ENCODE measurements at places on chromosomes 7 and 10.

- DNase-seq: no peak
Observed at GRCh38 chr10:132257271-132257670, 50.5 kb downstream of the STK32C start.

- no peak for DNase-seq
Observed at GRCh38 chr7:99453105-99453504, 12.9 kb downstream of the ATP5MF start.

DNA sequence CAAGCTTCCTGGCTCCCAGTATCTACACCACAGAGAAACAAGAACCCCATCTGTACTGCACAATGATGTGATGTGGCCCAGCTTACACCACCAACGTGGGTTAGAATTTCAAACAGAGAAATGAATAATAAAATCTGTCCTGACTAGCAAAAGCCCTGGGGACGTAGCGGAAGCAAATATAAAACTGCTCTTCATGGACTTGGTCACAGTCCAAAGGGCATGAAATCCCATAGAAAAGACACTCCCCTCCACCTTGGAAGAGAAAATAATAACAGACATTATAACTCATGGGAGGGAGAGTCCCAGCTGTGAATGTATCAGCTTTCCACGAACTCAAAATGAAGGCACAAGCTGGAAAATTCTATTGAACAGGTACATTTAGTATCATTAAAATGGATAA lies 205.3 kb upstream of the GALNT17 start:
- no peak for DNase-seq

- no peak for DNase-seq
Observed at GRCh38 chr10:125407000-125407502, 246.7 kb upstream of the CTBP2 start.

DNA sequence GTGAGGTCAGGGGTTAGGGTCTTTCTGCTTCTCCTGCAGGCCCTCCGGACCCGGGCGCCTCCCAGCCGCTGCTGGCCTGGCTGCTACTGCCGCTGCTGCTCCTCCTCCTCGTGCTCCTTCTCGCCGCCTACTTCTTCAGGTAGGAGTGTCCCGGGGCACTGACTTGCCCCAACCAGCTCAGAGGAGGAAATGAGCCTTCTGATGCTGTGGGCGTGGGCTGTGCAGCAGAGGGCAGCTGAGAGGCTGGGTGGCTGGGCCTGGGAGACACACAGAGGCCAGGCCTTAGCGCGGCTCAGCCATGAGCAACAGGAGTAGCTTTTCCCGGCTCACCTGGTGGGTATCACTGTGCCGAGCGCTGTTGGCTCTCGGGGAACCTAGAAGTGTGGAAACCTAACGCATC lies 78.9 kb downstream of the MKI67 start:
- no peak for DNase-seq

DNA sequence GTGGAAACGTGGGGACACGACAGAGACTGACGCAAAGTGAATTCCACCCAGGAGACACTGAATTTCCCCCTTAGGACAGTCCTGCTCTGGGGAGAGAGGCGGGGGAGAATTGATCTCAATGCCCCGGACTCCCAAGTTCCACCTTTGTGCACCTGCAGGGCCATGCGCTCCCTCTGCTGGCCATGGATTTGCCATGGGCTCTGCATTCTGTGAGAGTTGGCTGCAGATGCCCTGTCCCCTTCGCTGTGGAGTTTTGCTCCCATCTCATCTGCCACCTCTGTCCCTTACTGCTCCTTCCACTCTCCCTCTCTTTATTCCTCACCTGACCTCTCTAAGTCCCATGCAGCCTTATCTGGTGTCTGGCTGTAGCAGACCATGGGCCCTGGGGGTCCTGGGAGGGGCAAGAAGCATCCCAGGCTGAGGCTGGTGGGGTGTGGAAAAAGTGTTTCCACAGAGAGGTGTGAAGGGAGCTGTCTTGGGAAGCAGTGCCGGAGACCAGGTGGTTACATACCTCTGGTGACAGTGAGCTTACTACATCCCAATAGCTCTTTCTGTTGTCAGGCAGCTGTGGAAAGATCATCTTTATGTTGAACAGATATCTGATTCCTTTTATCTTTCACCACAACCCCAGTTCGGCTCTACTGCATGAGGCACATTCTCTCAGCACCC lies 14.3 kb downstream of the GHRHR start:
- no peak for DNase-seq

DNA sequence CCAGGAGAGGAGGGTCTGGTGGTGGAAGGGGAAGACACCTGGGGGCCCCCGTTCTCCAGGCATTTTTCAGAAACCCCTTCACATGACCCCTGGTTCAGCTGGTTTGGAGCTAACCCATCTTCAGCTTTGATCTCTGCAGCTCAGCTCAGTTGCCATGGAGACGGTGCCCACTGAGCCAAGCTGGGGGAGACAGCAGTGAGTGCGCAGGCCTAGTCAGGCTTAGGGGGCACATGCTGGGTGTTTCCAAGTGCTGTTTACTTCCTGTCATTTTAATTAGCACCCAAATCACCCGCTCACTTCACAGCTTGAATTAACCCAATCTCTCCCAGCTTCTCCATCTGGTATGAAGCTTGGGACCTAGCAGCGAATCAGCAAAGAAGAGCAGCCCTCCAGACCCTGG lies 9.0 kb downstream of the SPOCK2 start:
- DNase-seq: no peak

DNA sequence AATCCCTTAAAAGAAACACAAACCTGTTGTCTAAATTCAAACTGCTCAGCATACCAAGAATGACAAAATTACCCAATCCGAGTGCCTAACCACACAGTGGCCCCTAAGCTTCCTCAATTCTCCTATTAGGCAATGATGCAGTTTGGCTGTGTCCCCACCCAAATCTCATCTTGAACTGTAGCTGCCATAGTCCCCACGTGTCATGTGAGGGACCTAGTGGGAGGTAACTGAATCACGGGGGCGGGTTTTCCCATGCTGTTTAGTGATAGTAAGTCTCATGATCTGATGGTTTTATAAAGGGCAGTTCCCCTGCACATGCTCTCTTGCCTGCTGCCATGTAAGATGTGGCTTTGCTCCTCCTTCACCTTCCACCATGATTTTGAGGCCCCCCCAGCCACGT lies 21.9 kb downstream of the PSAP start:
- no peak for DNase-seq

- DNase-seq: no peak
Observed at GRCh38 chr7:115965236-115965635, 65.3 kb downstream of the TFEC start.

DNA sequence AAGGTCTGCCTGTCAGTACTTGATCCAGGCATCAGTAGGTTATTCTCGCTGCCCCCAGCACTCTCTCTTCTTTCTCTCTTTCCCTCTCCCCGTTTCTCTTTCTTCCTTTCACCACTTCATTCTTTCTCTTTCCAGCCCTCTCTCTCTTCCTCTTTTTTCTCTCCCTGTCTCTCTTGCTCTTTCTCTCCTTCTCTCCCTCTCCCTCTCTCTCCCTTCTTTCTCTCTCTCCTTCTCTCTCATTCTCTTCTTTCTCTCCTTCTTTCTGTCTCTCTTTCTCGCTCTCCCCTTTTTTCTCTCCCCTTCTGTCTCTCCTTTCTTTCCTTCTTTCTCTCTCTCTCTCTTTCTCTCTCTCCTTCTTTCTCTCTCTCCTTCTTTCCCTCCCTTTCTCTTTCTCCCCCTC lies 7.5 kb upstream of the DRGX start:
- DNase-seq: no peak

GRCh38 chr7:151729521-151729921 lies 147.4 kb downstream of the PRKAG2 start:
- no peak for DNase-seq

DNA sequence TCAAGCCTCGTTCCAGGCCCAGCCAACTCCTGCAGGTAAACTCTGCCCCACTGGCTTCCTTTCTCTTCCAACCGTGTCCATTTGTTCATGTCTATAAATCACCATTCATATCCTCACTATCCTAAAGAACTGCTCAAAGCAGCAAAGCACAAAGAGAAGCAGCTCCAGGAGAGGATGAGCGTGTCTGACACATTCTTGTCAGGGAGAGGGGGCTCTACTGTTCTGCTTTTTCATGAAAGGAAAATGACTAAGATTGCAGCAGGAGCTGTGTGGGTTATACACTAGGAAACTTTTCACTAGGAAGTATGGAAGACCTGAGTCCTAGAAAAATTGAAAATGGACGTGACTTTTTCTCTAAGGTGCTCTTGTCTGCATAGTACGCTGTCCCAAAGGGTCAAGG lies 16.7 kb downstream of the AGFG2 start:
- no peak for DNase-seq

GRCh38 chr7:93159490-93159889 lies 11.3 kb upstream of the SAMD9L start:
- no peak for DNase-seq

DNA sequence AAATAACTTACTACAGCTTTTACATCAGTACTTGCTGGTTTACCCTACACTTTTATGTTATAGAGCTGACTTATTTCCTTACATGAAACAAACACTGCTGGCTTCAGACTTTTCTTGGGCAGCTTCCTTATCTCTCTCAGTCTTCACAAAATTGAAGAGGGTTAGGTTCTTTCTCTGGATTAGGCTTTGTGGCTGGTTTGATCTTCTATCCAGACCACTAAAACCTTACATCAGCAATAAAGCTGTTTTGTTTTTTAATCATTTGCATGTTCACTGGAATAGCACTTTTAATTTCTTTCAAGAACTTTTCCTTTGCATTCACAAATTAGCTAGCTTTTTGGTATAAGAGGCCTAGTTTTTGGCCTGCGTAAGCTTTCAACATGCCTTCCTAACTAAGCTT lies 218.7 kb downstream of the LRRTM3 start:
- no peak for DNase-seq

GRCh38 chr10:43252166-43252782 lies 14.6 kb downstream of the RASGEF1A start:
- no peak for DNase-seq

DNA sequence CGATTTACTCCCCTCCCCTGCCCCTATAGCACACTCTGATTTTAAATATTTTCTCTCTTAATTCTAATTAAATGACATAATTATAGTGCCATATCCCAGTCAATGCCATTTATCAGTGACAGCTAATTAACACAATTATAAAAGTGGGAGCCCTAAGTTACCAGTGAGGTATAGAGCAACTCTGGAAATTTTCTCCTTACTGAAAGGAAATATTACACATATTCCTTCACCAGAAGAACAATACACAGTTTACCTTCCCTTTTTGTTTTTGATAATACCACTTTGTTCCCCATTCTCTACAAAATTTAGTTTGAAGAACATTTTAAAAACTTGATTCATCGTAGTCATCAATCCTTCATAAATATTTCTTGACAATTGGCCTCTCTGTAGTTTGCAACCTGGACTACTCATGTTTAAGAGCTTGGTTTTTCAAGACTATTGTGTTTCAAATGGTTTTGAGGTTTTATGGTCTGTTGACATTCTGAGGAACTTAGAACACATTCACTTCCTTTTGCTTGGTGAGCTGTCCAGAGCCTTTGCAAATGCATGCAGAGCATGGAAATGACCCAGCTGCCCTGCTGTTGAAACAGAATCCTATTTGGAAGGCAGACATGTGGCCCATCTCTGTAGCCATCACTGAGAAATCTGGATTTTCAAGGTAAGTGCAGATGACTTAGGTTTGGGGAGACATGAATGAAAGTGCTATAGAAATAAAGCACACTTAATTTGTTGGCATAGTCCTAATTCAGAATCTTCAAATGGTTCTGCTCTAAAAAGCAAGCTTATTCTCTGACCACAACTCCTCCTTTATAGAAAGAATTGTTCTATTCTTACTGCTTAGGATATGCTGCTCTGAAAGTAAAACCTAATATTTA lies at the start of gene GPR141:
Gene GPR141, plus strand, starts transcription at position 521 of the 875 bp plus-strand sequence. CDS start 56,628 bp downstream, outside the sequence.
- no peak for DNase-seq

- DNase-seq: no peak
Observed at GRCh38 chr10:15603446-15604011, 116.2 kb downstream of the ITGA8 start.

GRCh38 chr7:151016942-151017341 lies 7.4 kb downstream of the ATG9B start:
- DNase-seq: no peak

DNA sequence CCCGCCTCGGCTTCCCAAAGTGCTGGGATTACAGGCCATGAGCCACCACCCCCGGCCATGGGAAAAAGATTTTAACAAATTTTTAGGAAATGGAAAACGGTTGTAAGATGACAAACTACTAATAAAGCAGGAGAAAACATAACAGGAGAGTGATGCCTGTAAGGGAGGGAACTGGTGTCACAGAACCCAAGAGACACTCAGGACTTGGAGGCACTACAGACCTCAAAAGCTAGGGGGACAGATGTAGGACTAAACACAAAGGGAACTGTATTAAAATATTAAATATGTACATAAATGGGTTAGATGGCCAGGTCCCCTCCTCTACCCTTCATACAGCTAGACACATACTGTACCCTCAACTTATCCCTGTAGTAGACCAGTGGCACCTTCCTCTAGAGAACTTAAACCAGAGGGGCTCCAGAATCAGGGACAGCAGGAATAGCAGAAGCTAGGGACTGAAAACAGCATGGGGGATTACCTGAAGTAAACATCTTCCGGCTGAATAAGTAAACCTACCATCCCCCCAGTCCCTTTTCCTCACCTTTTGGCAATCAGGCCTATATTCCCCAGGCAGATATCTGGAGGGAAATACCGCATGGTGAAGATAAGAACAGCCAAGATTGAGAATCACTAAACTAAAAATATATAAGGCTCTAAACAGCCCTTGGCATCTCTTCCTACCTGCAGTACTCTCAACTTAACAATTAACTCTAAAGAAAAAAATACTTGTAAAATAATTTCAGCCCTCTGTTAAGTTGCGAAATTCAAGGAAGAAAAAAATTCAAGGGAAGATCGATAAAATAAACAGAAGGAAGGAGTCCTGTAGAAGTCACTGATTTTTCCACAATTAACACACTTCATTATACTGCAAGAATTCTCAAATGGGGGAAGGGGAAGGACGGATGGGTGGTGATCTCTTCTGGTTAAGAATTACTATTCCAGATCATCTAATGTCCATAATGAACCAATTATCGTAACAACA lies 15.5 kb downstream of the TM9SF3 start:
- no peak for DNase-seq

- no peak for DNase-seq
Observed at GRCh38 chr10:74049955-74050354, 52.0 kb downstream of the VCL start.

GRCh38 chr10:124561206-124561605 lies 99.6 kb downstream of the LHPP start:
- no peak for DNase-seq

- no peak for DNase-seq
Observed at GRCh38 chr7:134782121-134782623, 2.7 kb downstream of the CALD1 start.

DNA sequence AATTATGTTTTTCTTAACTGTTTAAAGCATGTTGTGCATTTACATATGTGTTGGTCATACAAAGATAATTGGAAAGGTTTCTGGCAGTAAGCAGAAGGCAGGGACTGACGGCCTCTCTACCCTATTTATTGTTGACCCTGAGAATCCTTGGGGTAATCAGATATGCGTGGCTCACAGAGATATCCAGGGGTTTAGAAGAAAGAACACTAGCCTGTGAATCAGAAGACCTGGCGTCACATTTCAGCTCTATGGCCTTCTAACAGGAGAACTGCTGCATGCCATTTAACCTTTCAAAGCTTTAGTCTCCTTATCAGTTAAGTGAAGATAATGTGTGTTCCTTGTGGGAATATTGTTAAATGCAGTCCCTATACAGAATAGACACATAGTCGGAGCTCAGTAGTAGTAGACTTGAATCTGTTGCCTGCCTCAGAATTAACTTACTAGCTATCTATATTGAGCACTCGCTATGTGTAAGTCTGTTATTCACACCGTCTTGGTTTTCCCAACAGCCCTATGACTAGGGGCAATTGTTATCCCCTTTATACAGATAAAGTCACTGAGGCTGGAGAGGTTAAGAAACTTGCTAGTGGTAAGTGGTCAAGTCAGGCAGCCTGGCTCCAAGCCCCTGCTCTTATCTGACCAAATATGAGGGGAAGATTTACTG lies 129.6 kb upstream of the ANKRD1 start:
- no peak for DNase-seq

All from DMS79 treated with DMSO at 0.1 percent for 48 hours (cell line).